ENCODE measurements at places on chromosomes 7 and 10.

GRCh38 chr7:54242776-54243175, 299.4 kb upstream of the VSTM2A start:
- no peaks in the 10 kb centered on the region for H3K4me1 ChIP-seq
- H3K4me3 ChIP-seq: no peak overlapping the region
- no peak for DNase-seq
- no peaks in the 10 kb centered on the region for H3K36me3 ChIP-seq
- no peaks in the 10 kb centered on the region for H3K27me3 ChIP-seq

- H3K27me3 ChIP-seq: no peaks in the 10 kb centered on the region
- no peak overlapping the region for H3K4me3 ChIP-seq
- H3K4me1 ChIP-seq: no peaks in the 10 kb centered on the region
- no peak overlapping the region for H3K27ac ChIP-seq
- H3K36me3 ChIP-seq: no peaks in the 10 kb centered on the region
Observed at GRCh38 chr7:80385508-80385907, 126.4 kb downstream of the GNAT3 start.

GRCh38 chr10:48377751-48378530, 71.5 kb downstream of the MAPK8 start:
- no peak overlapping the region for H3K27ac ChIP-seq
- DNase-seq: no peak
- no peaks in the 10 kb centered on the region for H3K27me3 ChIP-seq
- H3K36me3 ChIP-seq: no peaks in the 10 kb centered on the region

DNA sequence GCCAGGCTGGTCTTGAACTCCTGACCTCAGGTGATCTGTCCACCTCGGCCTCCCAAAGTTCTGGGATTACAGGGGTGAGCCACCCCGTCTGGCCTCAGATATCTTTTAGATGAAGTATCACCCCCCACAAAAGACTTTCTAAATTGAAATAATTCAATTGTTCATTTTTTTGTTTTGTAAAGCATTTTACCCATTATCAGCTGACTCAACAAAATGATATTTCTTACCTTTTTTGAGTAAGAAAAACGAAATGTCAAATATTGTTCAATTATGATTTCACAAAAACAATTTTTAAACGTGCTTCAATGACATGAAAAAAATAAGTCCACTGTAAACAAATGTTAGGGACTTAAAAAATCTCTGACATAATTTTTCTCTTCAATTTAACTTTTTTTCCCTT, 822 bp upstream of the PRPF18 start:
- no peaks in the 10 kb centered on the region for H3K36me3 ChIP-seq
- no peak overlapping the region for H3K4me3 ChIP-seq
- peaks cover 30% of the 10 kb centered on the region for H3K4me1 ChIP-seq
- peak overlapping the region; percentile 44 for H3K27ac ChIP-seq
- peaks cover 10% of the 10 kb centered on the region for H3K27me3 ChIP-seq

DNA sequence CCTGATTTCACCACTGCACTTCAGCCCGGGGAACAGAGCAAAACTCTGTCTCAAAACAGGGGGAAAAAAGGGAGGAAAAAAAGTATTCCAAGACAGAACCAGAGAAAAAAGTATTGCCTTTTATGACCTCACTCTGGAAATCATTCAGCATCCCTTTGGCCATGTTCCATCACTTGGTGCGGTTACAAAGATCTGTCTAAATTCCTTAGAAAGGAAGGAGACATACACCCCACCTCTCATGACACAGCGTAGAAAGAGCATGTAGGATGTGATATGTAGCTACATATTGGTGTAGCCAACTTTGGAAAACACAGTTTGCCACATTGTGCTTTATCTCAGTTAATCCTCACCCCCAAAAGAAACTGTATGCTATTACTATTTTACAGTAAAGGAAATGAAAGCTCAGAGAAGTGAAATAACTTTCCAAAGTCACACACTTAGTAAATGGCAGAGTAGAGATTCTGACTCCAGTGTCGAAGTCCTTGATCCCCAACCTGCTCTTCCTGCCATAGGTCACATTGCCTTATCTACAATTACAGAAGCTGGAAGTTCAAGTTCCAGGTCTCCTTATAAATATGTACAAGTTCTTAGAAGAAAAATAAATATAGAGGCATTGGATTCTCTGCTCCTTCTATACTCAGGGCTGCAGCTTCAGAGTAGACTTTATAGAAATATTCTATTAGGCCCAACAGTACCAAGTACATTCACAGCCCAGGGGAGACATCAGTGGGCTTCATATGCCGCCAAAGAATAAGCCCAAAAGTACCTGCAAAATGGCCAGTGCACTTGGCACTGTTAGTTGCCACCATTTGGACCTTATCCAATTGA, 91.6 kb upstream of the KMT2E start:
- H3K36me3 ChIP-seq: no peaks in the 10 kb centered on the region
- H3K4me3 ChIP-seq: no peak overlapping the region
- H3K27me3 ChIP-seq: no peaks in the 10 kb centered on the region
- no peaks in the 10 kb centered on the region for H3K4me1 ChIP-seq
- DNase-seq: no peak

GRCh38 chr7:42077271-42078135, 159.5 kb downstream of the GLI3 start:
- H3K36me3 ChIP-seq: no peaks in the 10 kb centered on the region
- no peaks in the 10 kb centered on the region for H3K4me1 ChIP-seq
- no peak overlapping the region for H3K4me3 ChIP-seq

GRCh38 chr7:14754631-14755030, 147.9 kb downstream of the DGKB start:
- H3K4me1 ChIP-seq: no peaks in the 10 kb centered on the region
- no peaks in the 10 kb centered on the region for H3K27me3 ChIP-seq
- H3K4me3 ChIP-seq: no peak overlapping the region

GRCh38 chr10:61793760-61794703, 107.5 kb upstream of the ARID5B start:
- H3K27me3 ChIP-seq: no peaks in the 10 kb centered on the region
- no peak overlapping the region for H3K4me3 ChIP-seq
- no peaks in the 10 kb centered on the region for H3K4me1 ChIP-seq
- H3K27ac ChIP-seq: no peak overlapping the region

DNA sequence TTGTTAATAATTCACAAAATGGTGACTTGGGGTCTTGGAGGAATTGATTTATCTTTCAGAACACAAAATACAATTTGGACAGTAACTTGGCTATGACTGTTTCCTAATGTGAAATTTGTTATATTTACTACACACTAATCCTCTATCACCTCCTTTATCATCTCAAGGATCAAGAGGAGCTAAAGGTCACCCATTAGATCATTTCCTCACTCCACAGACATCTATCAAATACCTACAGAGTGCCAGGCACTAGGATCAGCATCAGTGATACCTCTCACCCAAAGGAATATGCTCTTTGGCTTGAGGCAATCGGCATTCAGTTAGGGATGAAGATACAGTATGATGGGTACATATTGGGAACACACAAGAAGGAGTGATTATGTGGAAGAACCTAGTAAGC, 132.1 kb downstream of the INHBA start:
- no peak for DNase-seq
- H3K4me1 ChIP-seq: no peaks in the 10 kb centered on the region
- H3K36me3 ChIP-seq: no peaks in the 10 kb centered on the region
- H3K27ac ChIP-seq: no peak overlapping the region
- no peaks in the 10 kb centered on the region for H3K27me3 ChIP-seq

DNA sequence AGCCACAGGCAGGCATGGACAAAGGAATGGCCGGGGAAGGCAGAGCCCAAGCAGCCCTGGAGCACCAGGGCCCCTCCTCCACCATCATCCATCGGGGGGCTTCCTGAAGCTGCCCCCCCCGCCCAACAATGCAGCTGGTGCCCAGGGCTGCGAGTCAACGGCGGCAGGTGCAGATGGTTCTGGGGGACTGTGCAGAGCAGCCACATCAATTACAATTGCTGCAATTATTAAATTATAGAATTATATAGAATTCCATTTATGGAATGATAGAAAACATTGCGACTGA, 28.3 kb downstream of the EBF3 start:
- DNase-seq: no peak
- no peaks in the 10 kb centered on the region for H3K27me3 ChIP-seq
- no peak overlapping the region for H3K27ac ChIP-seq
- no peaks in the 10 kb centered on the region for H3K4me1 ChIP-seq
- no peak overlapping the region for H3K4me3 ChIP-seq
- H3K36me3 ChIP-seq: no peaks in the 10 kb centered on the region

- no peaks in the 10 kb centered on the region for H3K27me3 ChIP-seq
- H3K27ac ChIP-seq: no peak overlapping the region
- no peaks in the 10 kb centered on the region for H3K4me1 ChIP-seq
- no peak overlapping the region for H3K4me3 ChIP-seq
- H3K36me3 ChIP-seq: peaks cover 85% of the 10 kb centered on the region
Observed at GRCh38 chr7:152189061-152189460, 163.6 kb downstream of the GALNT11 start.

DNA sequence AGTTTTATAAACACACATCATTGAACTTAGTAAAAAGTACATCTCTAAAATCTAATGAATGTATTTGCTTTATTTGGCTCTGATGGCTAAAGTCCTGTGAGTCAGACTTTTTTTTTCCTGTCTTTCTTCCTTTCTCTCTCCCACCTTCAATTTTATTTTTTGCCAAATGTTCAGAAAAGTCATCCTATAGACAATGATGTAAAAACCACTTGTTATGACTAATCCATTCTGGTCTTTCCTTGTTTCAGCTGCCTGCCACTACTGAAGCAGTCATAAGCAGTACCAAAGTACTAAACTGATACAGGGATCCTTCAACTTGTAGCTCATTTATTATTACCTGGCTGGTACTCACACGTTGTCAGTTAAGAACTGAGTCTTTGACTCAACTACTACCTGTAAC, 23.9 kb downstream of the HECTD2 start:
- H3K27ac ChIP-seq: no peak overlapping the region
- H3K4me3 ChIP-seq: no peak overlapping the region
- H3K27me3 ChIP-seq: no peaks in the 10 kb centered on the region
- no peak for DNase-seq
- no peaks in the 10 kb centered on the region for H3K36me3 ChIP-seq

GRCh38 chr7:68321076-68321639, 1277.1 kb upstream of the AUTS2 start:
- H3K27me3 ChIP-seq: no peaks in the 10 kb centered on the region
- no peaks in the 10 kb centered on the region for H3K36me3 ChIP-seq
- DNase-seq: no peak
- H3K4me3 ChIP-seq: no peak overlapping the region
- no peaks in the 10 kb centered on the region for H3K4me1 ChIP-seq

DNA sequence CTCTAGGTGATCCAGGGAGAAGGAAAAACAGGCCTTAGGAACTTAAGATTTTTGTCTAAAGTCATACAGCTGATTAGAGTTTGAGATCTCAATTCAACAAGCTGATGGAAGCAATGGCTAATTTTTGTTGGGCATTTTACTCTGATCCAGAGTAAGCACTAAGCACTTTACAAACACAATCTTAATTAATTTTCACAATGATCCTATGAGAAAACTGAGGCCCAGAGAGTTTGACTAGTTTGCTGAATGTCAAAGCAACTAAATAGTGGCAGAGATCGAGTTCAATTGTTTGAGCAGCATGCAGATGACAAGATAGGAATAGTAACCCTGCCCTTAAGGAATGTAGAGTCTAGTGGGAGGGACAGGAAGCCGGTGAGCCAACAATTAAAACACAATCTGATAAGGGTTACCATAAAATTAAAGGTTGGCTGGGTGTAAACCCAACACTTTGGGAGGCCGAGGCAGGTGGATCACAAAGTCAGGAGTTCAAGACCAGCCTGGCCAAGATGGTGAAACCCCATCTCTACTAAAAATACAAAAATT, 13.5 kb upstream of the RPEL1 start:
- H3K4me3 ChIP-seq: no peak overlapping the region
- H3K27me3 ChIP-seq: no peaks in the 10 kb centered on the region
- no peak for DNase-seq
- H3K36me3 ChIP-seq: no peaks in the 10 kb centered on the region
- H3K4me1 ChIP-seq: no peaks in the 10 kb centered on the region
- no peak overlapping the region for H3K27ac ChIP-seq

DNA sequence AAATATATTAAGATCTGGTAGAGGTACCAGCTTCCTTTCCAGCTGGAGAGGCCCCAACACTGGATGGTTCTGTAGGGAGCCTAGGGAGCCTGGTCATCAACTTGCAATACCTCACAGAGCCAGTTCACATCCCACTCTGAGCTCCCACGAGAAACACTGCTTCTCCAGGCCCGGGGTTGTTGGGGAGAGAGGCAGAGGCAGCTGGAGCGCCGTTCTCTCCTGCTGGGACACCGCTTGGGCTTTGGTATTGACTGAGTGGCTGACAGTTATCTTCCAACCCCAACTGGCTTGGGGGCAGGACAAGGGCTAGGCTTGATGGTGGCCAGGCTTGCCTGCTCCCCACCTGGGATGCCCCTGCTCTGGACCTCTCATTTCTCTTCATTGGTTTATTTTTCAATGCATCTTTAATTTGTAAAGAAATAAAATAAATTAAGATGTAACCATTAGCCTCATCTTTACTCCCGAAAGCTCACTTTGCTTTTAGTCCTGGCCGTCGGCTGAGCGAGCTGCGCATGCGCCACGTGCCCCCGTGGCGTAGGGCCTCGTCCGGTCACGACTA, 10.0 kb upstream of the CHCHD1 start:
- H3K27me3 ChIP-seq: no peaks in the 10 kb centered on the region
- DNase-seq: peak; percentile 78
- peaks cover 37% of the 10 kb centered on the region for H3K36me3 ChIP-seq
- H3K27ac ChIP-seq: peak overlapping the region; percentile 95

DNA sequence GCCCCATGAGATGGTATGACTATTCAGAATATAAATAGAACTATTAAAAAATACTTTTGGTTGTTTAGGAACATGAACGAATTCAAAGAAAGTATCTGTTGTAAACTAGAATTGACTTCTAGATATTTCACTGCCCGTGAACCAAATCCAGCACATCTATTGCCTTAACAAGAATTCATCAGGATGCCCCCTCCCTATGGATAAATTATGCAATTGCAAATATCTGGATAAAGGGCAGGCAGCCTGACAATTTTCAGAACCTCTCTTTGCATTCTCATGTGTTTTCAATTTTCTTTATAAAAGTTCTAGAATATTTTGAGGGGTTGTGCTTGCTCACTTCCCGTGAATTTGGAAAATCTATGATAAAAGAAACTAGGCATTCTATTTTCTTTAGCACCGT, 822.1 kb upstream of the SORCS1 start:
- H3K4me3 ChIP-seq: no peak overlapping the region
- H3K27me3 ChIP-seq: no peaks in the 10 kb centered on the region
- no peak for DNase-seq
- H3K4me1 ChIP-seq: no peaks in the 10 kb centered on the region
- no peaks in the 10 kb centered on the region for H3K36me3 ChIP-seq
